Kidney (tissue), 22 donors: ENCODE measurements at places on chromosomes 11 and 22. TPM values are rescaled to one million over a fixed set of nuclear protein-coding genes. Genes with fewer than 3 reads are reported as not detected.

DNA sequence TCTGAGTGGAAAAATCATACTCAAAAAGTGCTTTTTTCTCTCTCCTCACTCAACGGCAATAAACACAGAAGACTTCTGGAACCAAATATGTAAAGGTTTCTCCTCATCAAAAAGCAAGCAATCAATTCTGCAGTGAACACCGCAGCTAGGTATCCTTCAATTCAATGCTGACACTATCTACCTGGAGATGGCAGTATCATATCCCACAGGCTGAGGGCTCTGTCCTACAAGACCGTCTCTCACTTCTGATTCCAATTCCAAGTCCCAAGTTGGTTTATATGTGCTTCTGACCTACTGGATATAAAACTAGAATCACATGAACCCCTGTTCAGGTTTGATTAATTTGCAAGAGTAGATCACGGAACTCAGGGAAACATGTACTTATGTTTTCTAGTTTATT lies 59.7 kb upstream of the LUZP2 start:
- no peak for DNase-seq

DNA sequence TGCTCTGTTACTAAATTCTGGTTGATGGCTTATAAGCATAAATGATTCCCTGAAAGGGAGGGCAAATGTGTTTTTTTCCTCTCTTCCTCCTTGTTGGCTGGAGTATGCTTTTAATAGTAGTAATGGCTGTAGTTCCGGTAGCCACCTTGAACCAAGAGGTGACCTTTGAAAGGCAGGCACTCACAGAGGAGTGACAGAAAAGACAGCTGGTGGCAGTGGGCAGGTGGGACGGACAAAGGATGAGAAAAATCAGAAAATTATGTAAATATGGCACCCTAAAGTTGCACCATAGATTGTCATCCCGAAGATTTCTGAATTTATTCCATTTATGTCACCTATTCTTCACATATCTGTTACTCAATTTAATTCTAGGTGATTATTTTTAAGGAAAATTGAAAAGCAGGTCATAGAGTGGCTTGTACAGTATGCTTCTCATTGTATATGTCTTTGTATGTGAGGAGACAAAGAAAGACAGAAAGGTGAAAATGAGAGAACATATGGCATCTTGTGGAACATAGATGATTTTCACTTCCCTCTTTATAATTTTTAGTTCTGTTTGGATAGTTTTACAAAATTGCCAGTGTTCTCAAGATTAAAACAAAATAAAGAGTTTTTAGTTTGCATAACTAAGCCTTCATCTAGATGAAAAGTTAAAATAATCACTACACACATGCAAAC lies 17.0 kb downstream of the CASP12 start:
- DNase-seq: no peak

The SCGB1C1 gene
- polyA plus RNA-seq: not detected

The ESRRA gene
- 117 TPM for polyA plus RNA-seq

DNA sequence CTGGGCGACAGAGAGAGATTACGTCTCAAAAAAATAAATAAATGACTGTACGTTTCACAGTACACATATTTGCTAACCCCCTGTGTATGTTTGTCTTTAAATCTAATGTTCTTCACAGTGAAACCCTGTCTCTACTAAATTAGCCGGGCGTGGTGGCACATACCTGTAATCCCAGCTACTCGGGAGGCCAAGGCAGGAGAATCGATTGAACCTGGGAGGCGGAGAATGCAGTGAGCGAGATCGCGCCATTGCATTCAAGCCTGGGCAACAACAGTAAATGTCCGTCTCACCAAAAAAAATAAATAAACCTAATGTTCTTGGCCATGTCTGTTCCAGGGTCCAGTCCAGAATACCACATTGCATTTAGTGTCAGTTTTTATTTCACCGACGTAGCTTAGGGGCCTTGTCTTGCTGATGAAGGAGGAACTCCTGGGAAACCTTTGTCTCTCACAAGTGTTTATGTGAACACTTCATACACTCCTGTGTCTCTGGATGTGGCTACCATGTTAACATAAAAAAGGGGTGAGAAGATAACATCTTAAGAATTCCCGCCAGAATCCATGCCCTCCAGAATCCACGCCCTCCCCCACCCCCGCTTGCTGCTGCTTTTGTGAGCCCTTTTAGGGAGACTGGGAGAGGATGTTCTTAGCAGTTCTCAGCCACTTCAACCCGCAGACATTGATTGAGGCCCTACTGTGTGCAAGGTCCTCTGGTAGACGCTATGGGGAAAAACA lies 5.0 kb upstream of the SERHL2 start:
- DNase-seq: no peak

The VSIG2 gene
- polyA plus RNA-seq: 11.7 TPM

The HBE1 gene
- not detected for polyA plus RNA-seq

GRCh38 chr22:49381595-49382450 lies 445.9 kb downstream of the BRD1 start:
- no peak for DNase-seq

- DNase-seq: no peak
These were observed 2.6 kb downstream of the TAGLN start for GRCh38 chr11:117201658-117202305.

The LRRC32 gene
- 105 TPM for polyA plus RNA-seq

- DNase-seq: peak; percentile 38
These were observed 42.8 kb downstream of the TNRC6B start for GRCh38 chr22:40220316-40221054.

DNA sequence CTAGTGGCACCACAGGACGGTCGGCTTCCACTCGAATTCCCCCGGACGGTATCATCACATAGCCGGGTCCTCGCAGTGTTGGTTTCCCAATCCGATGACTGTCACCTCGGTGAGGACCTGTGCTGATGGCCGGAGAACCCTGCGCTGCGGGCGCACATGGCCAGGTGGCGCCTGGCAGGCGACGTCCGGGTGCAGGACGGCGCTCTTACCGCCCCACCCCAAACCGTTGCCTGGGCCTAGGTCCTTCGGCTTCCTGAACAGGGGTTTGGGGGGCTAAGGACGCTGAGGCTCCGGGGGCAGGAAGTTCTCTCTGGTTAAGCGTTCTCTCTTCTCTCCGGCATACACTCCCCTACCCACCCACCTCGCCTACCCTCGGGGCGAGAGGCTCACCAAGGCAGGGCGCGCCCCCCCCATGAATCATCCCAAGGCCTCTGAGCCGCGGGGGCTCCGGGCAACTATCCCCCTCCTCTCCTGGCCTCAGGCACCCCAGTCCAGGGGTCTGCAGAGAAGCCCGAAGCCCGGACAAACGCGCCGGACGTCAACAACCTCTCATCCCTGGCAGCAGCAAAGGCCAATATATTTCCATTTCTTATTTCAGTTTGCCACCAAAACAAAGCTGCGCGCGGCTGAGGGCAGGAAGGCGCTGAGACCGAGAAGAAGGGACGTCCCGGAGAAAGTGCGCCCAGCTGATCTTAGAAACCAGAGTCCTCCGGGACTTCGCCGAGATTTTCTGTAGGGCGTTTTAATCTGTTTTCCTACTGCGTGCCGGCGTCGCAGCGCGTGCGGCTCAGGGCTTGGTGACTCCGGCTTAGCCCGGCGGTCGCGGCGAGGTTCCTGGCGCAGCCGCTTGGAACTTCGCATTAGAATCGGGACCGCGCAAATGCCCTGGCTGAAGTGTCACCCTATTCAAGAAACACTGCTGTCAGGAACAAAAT lies 5.6 kb downstream of the ALX4 start:
- peak; percentile 49 for DNase-seq

DNA sequence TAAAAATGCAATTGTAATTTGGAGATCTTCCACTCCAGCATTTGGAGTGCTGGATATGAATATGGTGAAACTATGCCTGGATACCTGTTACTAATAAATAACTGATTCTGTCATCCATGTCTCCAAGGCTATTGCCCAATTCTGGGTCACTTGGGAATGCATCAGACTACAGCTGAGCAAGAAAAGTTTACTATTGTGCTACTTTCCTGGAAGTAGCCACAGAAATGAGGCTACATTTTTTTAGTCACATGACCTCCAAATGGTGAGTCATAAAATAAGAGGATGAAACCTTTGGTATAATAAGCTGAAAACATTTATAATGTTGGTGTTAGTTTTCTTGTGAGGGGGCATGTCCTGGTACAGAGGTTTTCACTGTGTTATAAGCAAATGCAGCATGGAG lies 44.4 kb downstream of the DCDC1 start:
- DNase-seq: no peak

- DNase-seq: no peak
These were observed 9.4 kb downstream of the PIWIL3 start for GRCh38 chr22:24765166-24765565.

DNA sequence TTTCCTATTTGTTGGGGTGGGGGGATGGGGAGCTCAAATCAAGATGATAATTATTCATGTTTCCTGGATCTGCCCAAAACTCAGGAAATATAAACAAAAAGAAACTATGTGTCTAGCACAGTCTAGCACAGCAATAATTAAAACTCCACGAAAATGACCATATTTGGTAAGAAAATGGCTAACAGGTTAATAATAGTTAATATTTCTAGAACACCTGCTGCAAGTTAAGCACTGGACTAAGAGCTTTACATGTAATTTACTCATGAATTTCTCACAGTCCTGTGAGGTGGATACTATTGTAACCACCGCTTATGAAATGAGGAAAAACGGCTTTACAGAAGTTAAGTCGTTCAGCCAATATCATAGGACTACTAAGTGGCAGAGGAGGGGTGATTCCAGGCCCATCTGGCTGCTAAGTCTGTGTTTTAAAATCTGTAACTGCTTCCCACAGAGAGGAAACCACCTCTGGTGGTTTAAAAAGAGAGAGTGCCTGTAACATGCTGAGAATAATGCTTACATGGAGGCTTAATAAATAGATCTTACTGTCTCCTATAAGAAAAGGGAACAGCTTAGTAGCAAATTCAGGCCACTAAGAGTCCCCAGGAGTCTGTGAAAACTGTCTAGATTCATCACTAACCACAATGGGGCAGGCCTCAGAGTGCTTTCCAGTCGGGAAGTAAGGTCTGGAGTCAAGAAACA lies 11.0 kb upstream of the AMOTL1 start:
- DNase-seq: no peak

The UBQLNL gene
- 0.32 TPM for polyA plus RNA-seq

GRCh38 chr22:31398231-31398630 lies 1.2 kb upstream of the DRG1 start:
- DNase-seq: no peak

The CD82 gene
- 59.3 TPM for polyA plus RNA-seq

DNA sequence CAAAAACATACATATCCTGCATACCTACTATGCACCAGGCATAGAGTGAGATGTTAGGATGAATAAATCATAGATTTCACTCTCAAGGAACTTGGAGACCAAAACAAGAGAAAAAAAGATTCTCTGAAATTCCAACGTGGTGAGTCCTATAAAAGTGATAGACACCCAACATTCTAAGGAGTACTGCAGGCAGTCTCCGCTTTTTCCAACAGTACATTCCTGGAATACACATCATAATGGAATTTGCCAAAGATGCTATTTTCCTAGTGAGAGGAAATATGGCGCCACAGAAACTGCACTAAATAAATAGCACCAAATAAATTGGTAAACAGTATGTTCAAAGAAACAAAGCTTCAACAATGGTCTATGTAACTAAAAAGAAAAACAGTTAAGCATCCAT lies 6.0 kb downstream of the TMEM123 start:
- no peak for DNase-seq

- peak; percentile 48 for DNase-seq
These were observed 26.0 kb downstream of the NEAT1 start for GRCh38 chr11:65448418-65449105.

The GLYAT gene
- 480 TPM for polyA plus RNA-seq

DNA sequence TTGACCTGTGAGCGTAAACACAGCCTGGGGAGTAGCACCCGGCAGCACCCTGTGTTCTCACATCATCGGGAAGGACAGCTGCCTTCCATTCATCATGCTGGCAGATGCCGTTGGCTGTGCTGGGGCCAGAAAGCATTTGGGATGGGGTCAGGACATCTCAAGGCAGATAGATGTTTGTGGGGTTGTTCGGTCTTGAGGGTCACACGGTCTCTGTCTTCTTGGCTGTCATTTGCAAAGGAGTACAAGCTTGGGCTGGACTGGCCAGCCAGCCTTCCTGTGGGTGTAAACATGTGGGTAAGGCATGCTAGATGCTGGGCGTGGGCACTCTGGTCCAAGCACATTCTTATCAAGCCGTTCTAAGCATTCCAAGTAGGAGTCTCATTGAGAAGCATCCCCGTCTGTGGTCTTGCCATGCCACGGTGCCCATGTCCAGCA lies 81.4 kb downstream of the TBC1D22A start:
- DNase-seq: no peak

The ELMOD1 gene
- 2.6 TPM for polyA plus RNA-seq

- DNase-seq: no peak
These were observed 24.4 kb upstream of the HSPA8 start for GRCh38 chr11:123086305-123086704.

- peak; percentile 82 for DNase-seq
These were observed 102.7 kb downstream of the BRD1 start for GRCh38 chr22:49724893-49725489.

GRCh38 chr11:15988693-15989231 lies 367.6 kb downstream of the SOX6 start:
- no peak for DNase-seq

- no peak for DNase-seq
These were observed 48.4 kb upstream of the DBX1 start for GRCh38 chr11:20208622-20209111.

- DNase-seq: peak; percentile 78
These were observed 365.7 kb upstream of the CADM1 start for GRCh38 chr11:115869780-115870431.

DNA sequence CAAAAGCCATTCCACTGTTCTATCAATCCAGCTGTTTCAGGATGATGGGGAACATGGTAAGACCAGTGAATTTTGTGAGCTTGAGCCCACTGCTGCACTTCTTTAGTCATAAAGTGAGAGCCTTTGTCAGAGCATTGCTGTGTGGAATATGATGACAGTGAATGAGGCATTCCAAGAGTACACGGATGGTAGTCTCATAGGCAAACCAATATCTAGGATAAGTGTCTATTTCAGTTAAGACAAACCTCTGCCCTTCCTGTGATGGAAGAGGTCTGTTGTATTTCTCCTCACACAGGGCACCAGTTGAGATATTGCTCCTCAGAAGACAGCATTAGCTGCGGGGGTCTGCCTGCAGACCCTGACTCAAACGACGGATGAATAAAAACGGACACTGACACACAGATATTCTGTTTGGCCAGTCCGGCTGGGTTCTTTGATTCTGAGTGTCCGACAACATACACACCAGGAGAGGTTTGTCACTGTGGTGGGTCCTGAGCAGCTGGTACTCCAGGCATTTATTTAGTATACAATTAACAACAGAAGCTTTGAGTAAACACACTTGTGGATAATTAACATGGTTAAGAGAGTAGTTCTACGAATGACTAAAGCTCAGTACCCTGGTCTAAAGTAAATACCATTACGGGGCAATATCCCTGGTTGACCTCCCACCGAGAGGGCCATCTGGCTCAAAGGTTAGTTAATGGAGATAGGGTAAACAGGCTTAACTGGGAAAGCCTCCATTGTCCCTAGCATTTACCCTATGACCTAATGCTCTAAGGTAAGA lies 121.7 kb downstream of the ZNF280B start:
- DNase-seq: no peak

The MMP8 gene
- not detected for polyA plus RNA-seq

DNA sequence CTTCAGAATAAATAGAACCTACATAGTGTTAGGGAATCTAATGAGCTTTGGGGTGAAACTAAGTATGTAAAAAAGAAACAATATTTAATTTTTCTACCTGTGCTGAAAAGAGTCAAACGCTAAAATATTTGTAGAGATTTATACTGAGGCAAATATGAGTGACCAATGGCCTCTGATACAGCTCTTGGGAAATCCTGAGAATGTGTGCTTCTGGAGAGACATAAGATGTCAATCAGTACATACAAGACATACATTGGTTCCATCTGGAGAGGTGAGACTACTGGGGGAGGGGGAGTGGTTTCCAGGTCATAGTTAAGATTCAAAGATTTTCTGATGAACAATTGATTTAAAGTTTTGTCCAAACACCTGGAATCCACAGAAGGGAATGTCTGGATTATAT lies 970 bp downstream of the ASRGL1 start:
- no peak for DNase-seq

The NAALADL1 gene
- 17.1 TPM for polyA plus RNA-seq

The PEX26 gene
- 18.1 TPM for polyA plus RNA-seq
